Activated naive CD8-positive, alpha-beta T cell treated with anti-CD3 and anti-CD28 coated beads for 36 hours (primary cell): ENCODE measurements at places on chromosomes 4 and X. TPM values are rescaled to one million over a fixed set of nuclear protein-coding genes. Genes with fewer than 3 reads are reported as not detected.

- no peak overlapping the region for H3K27ac ChIP-seq
- no peak overlapping the region for H3K4me3 ChIP-seq
- no peaks in the 10 kb centered on the region for H3K4me1 ChIP-seq
- DNase-seq = no peak
- no peaks in the 10 kb centered on the region for H3K36me3 ChIP-seq
- no peaks in the 10 kb centered on the region for H3K27me3 ChIP-seq
These were observed 265.0 kb upstream of the FAT4 start for GRCh38 chr4:125049711-125050110.

- H3K4me3 ChIP-seq = no peak overlapping the region
- H3K27me3 ChIP-seq = no peaks in the 10 kb centered on the region
- no peak for DNase-seq
- no peaks in the 10 kb centered on the region for H3K36me3 ChIP-seq
- H3K27ac ChIP-seq = no peak overlapping the region
- H3K4me1 ChIP-seq = peaks cover 5% of the 10 kb centered on the region
These were observed 5.6 kb downstream of the ZFP92 start for GRCh38 chrX:153416781-153417450.

DNA sequence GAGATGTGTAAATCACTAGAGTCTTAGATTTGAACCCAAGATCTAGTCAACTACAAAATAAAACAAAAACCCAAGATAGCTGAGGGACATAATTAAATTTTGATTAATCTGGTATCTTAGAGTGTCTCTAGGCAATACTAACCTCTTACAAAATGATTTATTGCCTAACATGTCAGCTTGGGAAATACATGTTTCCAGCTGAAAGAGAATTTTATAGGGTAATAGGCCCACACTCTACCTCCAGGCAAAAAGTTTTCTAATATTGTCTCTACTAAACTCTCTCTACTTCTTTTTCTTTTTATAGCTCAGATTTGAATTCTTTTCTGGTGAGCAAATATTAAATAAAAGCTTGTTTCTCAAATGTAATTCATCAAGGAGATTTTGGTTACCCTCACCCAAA is 263.2 kb downstream of the IL15 start:
- H3K27ac ChIP-seq = no peak overlapping the region
- no peaks in the 10 kb centered on the region for H3K4me1 ChIP-seq
- no peaks in the 10 kb centered on the region for H3K27me3 ChIP-seq
- no peaks in the 10 kb centered on the region for H3K36me3 ChIP-seq

DNA sequence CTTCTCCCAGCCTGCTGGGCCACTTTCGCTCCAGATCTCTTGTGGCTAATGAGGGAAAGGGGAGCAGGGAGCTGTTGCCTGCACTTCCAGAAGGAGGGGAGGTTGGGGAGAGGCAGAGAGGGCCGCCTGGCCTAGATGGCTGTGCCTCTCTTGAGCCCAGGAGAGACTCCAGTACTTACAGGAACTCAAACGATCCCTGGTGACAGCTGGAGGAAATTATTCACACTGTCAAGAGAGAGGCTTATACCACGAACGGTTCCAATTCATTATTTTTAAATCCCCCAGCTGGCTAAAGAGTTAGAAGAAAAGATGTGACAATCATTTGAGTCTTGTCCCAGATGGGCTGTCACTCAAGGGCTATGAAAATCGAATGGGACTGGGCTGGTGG is 96.1 kb downstream of the PHKA2 start:
- no peak overlapping the region for H3K27ac ChIP-seq
- DNase-seq = no peak
- peaks cover 21% of the 10 kb centered on the region for H3K4me1 ChIP-seq
- H3K4me3 ChIP-seq = no peak overlapping the region
- no peaks in the 10 kb centered on the region for H3K36me3 ChIP-seq

GRCh38 chr4:183485411-183486160 is 19.3 kb upstream of the ING2 start:
- H3K36me3 ChIP-seq = peaks cover 3% of the 10 kb centered on the region
- H3K4me3 ChIP-seq = no peak overlapping the region
- no peaks in the 10 kb centered on the region for H3K27me3 ChIP-seq
- no peak overlapping the region for H3K27ac ChIP-seq

GRCh38 chr4:43607827-43608461 is 715.4 kb downstream of the GRXCR1 start:
- H3K4me3 ChIP-seq = no peak overlapping the region
- no peaks in the 10 kb centered on the region for H3K27me3 ChIP-seq
- no peak overlapping the region for H3K27ac ChIP-seq
- H3K4me1 ChIP-seq = no peaks in the 10 kb centered on the region
- no peaks in the 10 kb centered on the region for H3K36me3 ChIP-seq

DNA sequence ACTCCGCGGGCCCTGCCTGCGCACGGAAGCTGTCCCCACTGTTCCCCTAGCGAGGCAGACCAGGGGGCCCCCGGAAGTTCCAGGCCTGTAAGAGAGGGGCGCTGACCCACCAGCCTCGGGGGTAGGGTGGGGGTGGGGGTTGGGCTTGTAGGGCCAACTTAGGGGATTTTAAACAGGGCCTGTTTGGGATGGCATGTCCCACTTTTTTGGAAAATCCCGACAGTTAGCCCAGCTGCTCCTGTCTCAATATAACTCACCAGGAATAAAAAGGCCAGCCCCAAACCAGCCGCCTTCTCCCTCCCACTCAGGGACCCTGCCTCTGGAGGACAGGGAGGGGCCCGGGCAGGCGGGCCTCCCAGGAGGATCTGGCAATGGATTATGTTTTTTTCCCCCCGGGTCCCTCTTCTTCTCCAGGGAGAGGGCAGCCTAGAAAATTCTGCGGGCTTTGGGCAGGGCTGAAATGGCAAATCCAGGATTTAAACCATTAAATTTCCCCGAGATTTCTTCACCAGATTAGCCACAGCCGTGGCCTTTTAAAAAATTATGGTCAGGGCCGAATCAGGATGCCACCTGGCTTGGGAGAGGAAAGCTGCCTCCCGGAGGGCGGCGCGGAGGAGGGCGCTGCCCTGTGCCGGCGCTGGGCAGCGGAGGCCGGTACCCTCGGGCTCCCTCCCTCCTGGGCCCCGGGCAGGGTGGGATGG is 957 bp downstream of the PPP2R2C start:
- H3K27me3 ChIP-seq = peaks cover 60% of the 10 kb centered on the region
- peaks cover 2% of the 10 kb centered on the region for H3K4me1 ChIP-seq
- H3K27ac ChIP-seq = no peak overlapping the region

DNA sequence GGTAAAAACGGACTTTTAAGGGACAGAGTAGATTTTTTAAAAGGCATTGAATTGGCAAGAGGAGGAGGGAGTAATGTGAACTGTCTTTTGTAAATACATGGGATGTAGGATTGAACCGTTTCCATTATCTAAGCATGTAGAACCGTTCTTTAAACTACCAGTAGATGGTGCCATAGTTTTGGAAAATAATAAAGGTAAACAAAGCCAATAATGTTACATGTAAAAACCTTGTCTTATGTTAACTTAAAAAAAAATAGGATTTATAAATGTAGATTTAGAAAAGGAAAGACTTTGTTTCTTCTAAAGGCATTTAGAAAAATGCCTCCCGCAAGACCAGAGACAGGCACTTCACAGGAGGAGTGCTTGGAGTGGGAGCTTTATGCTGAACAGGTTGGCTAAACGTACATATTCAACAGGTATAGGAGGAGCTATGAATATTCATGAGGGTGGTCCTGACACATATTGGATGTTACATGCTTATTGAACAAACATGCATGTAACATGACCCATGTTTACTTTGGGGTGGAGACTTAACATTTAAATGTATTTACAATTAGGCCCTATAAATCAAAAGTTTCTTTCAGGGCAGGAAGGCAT is 45.5 kb upstream of the FAM241A start:
- no peak for DNase-seq
- no peak overlapping the region for H3K4me3 ChIP-seq
- no peaks in the 10 kb centered on the region for H3K27me3 ChIP-seq
- H3K27ac ChIP-seq = no peak overlapping the region
- H3K36me3 ChIP-seq = no peaks in the 10 kb centered on the region
- H3K4me1 ChIP-seq = peaks cover 5% of the 10 kb centered on the region

DNA sequence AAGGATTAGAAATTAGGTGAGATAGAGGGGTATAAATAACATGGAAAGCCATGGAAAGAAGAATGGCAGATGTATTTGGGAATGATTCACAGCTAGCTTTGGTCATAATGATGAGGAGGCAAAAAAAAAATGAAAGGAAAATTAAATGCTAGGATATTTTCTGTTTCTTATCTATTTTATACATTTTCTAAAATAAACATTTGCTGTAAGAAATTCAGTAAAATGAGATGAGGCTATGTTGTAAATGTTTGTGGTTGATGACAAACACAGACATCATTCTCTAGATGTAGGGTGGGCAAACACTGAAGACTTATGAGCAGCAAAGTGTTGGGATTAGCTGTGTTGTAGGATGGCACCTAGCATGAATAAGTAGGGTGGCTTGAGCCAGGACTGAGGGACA is 407.1 kb downstream of the IL15 start:
- H3K4me3 ChIP-seq = no peak overlapping the region
- H3K36me3 ChIP-seq = peaks cover 27% of the 10 kb centered on the region
- H3K27me3 ChIP-seq = no peaks in the 10 kb centered on the region
- no peak for DNase-seq
- H3K27ac ChIP-seq = no peak overlapping the region
- H3K4me1 ChIP-seq = peaks cover 8% of the 10 kb centered on the region

DNA sequence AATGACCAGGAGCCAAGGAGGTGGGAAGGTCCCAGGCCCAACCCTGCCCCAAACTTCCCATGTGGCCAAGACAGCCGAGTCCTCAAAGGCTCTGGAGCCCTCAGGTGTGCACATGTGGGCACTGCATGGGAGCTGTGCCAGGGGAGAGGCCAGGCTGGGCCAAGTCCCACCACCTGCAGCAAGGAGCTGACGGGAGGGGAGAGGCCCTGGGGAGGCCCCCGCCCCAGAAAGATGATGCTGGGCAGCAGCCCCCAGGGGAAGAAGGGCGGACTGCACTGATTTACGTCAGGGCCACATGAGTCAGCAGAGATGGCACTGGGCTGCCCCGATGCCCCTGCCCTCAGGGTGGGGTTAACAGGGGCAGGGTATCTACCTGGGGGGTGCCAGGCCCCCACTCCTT is 1.4 kb downstream of the L1CAM start:
- no peak overlapping the region for H3K4me3 ChIP-seq
- no peak overlapping the region for H3K27ac ChIP-seq
- DNase-seq = no peak
- H3K4me1 ChIP-seq = peaks cover 4% of the 10 kb centered on the region

NFKB1 gene
- 259 TPM for total RNA-seq

SRPX2 gene
- not detected for total RNA-seq

AREG gene
- total RNA-seq = not detected

SLC4A4 gene
- total RNA-seq = 0.06 TPM
